ENCODE measurements at places on chromosomes 4 and X.
A peak's percentile ranks its signal among the peaks of the same experiment; 100 is the strongest.

DNA sequence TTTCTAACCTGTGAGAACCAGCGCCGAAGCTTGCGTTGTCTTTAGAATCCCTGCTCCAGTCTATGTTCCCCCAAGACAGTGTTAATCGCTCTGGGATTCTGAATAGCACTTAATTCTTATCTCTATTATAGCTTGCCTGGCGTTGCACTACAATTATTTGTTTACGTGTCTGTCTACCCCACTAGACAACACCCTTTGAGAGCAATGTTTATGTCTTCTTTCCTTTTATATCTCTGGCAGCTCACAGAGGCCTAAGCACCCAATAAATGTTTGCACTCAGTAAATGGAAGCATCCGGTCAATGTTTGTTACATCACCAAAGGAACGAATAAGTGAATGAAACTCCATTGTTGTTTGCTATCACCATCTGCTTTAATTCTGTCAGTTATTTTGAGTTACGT lies 4.8 kb upstream of the NHS start:
- no peak for DNase-seq

GRCh38 chr4:174314770-174315169 lies 31.1 kb downstream of the CEP44 start:
- DNase-seq = no peak

DNA sequence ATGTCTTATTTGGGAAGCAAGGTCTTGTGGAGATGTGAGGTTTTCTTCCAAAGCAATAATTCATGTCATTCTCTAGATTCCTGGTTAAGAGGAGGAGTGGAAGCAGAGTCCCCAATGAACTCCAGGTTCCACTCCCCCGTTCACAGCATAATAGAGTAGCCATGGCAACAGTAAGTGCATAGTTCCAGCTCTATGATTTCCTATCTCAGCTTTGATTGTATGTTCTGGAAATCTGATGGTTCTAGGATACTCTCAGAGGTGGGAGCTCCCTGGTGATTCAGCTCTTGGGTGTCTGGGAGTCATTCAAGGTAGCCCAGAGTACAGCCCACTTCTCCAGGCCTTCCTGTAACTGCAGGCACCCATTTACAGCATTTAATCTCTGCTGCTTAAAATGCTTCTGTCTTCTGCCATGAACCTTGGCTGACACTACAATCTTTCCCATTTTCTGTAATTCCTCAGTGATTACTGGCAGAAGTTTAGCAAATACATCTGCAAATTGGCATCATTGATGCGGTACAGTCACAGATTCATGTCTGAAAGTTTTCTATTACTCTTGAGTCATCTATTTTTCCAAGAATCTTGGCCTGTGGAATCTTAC lies 242.0 kb downstream of the MAPK10 start:
- no peak for DNase-seq

- no peak for DNase-seq
These were observed 13.9 kb downstream of the ATP7A start for GRCh38 chrX:77924320-77924859.

GRCh38 chrX:129654652-129655546 lies at the start of gene APLN:
Gene APLN, minus strand, starts transcription at chrX:129654956. Its CDS starts 326 bp downstream, at chrX:129654630.
- no peak for DNase-seq

- DNase-seq = no peak
These were observed 809.0 kb downstream of the FAT4 start for GRCh38 chr4:126123611-126124325.

GRCh38 chr4:17763931-17764330 lies 17.5 kb downstream of the FAM184B start:
- no peak for DNase-seq

DNA sequence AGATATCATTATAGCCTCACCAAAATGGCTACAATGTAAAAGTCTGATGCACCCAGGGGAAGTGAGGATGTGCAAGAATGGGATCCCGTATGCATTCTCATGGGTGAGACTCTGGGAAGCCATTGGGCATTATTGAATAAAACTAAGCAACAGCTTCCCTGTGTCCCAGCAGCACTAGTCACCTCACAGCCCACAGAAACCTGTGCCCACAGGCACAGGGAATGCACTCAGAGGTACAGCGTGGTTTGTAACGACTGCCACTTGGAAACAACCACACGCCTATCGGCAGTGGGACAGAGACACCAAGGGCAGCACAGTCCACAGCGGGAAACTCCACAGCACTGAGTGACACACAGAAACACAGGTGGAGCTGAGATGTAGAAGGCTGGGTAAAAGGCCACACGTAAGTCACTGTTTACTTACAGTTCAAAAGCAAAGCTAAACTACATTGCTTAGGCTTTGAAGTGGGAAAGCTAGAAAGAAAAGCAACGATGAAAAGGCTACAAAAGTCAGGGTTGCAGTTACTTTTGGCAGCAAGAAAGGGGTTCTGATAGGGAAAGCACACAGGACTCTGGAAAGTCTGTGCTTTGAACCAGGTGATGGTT lies 69.2 kb downstream of the HAUS3 start:
- no peak for DNase-seq

DNA sequence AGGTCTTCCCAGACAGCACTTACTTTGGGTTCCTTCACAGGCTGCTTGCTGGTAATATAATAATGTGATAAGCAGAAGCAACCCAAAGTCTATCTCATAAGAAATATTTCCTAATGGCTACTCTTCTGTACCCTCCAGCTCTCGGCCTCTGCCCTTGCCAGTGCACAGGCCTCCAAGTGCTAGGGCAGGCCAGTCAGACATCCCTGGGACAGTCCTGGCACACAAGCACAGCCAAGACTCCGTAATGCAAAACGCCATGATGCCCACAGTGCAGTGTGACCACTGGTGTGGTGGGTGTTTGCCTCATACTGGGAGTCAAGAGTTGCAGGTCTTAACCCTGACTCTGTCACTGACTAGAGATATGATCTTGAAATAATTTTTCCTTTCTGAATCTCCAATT lies 35.1 kb downstream of the RNF150 start:
- no peak for DNase-seq

DNA sequence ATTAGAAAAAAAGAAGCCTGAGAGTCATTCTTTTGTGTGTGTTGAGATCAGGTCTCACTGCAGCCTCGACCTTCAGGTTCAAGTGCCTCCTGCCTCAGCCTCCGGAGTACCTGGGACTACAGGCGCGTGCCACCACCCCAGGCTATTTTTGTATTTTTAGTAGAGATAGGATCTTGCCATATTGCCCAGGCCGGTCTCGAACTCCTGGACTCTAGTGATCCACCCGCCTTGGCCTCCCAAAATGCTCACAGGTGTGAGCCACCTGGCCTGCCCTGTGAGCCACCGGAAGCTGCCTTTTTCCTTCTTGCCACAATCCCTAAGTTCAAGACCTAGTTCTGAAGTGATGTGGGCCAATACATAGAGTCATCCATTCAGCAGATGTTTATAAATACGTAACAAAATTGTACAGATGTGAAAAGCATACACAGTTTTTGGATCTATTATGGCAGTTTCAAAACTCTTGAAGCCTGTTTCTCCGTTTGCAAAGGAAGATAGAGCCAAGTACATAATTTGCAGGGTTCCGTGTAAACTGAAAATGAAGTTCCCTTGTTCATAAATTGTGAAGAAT lies 536 bp upstream of the CTSO start:
- no peak for DNase-seq

DNA sequence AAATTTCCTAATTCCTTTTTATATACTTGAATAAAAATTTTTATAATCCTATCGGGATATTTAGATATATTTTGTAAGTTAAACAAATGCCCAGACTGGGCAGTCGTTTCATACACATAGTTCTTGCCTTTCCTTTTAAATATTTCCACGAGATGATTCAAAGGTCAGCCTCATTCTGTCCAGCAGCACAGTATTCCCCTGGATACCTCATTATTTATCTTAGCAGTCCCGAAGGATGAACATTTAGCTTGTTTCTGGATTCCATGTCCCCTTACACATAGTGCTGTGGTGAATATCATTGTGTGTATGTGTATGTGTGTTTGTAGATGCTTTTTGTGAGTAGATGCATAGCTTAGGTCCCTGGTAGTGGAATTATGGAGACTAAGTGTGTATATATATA lies 38.3 kb downstream of the RAPGEF2 start:
- no peak for DNase-seq

DNA sequence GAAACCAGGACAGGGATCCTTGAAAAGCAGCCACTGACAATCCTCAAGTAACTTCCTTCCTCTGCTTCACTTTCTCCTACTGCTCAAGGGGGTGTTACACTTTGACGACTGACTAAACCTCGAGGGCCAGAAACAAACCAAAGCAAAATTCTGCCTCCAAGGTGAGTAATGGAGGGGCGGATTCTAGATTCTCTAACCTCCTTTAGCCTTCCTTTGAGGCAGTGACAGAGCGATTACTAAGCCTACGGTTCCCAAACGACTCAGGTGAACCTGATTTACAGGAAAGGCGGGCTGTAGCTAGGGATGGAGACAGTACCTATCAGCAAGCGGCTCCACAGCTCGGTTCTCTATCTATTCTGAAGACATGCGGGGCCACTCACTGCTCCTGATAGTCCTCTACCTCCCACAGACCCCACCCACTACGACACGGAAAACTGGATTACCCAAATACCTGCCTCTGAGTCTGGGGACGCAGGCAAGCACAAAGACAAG lies 487 bp downstream of the TBCK start:
- DNase-seq = peak; percentile 30

DNA sequence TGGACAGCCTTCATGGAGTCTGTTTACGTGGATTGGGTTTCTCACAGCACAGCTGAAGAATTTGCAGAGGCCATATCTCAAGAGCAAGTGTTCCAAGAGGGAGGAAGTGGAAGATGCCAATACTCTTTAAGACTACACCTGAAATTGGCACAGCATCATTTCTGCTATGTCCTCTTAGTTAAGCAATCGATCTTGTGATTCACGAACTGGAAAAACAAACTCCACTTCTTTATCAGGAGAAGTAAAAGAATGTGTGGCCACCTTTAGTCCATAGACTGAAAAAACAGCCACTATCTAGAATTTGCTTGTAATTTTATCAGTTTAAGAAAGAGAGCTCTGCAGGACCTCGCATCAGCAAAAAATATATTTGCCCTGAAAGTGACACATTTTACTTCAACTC lies 473.1 kb upstream of the ATOH1 start:
- DNase-seq = no peak

DNA sequence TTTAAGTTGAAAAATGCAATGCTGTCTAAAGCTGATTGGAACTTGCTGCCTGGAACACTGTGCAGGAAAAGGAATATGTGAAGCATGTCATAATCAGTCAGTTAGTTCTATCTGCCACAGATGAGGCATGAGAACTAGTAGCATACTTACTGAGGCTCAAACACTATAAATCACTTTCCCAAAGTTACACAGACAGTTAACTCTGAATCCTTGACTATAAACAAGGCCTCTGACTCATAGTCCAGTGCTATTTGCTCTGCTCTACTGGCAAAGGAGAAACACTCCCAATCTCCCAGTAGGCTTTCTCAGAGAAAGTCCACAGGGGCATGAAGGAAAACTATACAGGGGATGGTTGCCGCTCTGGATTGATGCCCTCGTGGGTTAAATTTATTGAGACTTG lies 2078.4 kb upstream of the TENM3 start:
- no peak for DNase-seq

DNA sequence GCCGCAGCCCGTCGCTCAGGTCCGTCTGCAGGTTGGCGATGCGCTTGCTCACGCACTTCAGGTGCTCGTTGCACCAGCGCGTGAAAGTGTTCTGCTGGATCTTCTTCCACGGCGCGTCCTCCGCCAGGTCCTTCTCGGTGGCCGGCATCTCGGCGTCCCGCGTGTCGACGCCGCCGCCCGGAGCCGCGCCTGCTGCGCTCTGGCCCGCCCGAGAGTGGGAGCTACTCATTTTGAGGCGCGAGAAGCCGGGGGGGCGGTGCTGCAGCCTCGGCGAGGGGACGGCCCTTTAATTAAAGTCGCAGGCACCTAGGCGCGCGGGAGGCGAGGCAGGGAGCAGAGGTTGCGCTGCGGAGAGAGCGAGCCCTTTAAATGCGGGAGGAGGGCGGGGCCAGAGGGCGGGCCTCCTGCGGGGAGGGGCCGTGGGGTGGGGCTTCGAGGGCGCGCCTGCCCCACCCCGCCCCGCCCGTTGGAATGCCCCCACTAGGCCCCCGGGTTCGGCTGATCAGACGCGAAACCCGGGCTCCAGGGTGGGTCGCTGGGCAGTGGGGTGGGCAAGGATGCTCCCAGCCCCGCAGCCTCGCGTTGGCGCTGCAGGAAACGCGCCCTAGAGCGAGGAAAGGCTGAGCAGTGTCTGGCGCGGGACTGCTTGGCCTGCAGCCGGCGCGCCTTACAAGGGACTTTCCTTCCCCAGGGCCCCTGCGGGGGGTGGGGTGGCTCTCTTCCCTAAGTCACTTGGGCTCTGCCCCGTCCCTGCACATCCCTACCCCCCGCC lies 3.2 kb downstream of the FLNA start:
- DNase-seq = peak; percentile 89

DNA sequence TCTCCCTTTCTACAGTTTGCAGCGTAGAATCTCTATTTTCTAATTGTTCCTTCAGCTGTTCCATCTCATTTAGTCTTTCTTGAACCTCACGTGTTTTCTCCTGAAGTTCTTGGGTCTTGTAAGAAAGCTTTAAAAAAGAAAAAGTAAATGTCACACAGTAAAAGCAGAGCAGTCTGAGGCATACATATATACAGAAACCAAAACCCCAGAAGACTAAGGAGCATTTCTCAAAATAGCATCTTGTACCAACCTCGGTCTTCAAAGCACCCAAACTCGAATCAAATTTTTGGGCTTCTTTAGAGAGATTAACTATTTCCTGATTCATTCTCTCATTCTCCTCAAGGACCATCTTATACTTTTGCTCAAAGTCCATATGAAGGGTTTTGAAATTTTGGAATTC lies 39.4 kb downstream of the CENPE start:
- DNase-seq = no peak

- DNase-seq = no peak
These were observed 6.2 kb upstream of the CSF2RA start for GRCh38 chrX:1262369-1262768.

GRCh38 chr4:95610061-95610569 lies 61.3 kb upstream of the UNC5C start:
- DNase-seq = no peak

DNA sequence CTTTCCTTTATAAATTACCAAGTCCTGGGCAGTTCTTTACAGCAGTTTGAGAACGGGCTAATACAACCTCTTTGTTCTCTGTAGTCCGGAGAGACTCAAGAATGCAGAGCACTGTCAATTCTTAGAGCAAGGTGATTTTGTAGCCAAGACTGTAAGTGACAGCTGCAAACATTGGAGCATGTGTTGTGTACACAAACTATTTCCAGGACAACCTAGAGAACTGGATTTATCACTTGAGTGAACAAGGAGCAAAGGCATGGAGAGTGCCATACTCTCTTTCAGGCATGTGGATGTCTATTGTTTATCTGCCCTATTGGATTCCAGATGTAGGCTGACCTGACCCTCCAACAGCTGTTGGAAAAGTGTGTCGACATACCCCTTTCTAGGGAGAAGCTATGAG lies 153.9 kb downstream of the SPANXN3 start:
- DNase-seq = no peak

GRCh38 chrX:43087830-43088229 lies 309.9 kb upstream of the PPP1R2C start:
- no peak for DNase-seq

DNA sequence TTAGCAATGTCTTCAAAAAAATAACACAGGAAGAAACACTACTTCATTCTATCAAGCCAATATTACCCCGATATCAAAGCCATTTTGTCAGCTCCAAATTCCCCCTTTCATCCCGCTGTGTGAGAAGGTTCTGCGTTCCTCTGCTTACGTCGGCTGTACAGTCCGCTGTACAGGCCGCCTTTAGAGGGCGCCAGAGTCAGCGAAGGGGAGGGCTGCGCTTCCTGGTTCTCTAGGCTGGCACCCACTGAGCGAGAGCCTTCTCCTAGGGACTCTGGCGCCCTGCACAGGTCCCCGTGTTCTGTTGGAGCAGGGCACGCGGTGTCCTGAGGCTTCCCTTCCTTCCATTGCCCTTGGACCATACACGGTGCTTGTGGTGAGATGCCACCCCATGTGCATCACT lies 25.3 kb upstream of the CT45A1 start:
- DNase-seq = no peak
